ENCODE measurements at places on chromosomes 2 and 18.

- DNase-seq = no peak
Measured at GRCh38 chr2:100821911-100822265, 1.9 kb downstream of the NPAS2 start.

DNA sequence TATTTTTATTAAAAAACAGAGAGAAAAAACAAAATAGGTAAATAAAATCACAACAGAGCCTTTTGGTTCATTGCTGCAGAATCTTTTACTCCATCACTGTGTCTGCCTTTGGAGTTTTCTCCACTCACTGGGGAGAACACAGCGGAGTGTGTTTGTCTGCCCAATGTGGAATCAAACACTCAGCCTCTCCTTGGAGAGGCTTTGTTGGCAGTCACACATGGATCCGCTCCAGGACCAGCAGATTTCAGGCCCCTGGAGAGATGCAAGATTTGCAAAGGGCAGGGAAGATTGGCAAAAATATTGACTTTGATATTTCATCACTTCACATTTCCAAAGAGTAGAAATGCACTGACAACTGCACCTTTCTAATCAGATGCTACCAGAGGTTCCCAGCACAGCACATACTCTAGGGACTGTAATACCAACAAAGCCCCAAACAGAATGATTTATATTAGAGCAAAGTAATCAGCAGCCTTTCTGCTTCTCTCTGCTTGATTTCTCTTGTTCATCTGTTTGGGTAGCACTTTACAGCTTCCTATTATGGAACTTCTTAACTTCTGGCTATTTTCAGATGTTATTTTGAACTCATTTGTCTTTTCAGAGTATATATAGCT, 1898.8 kb upstream of the PIK3C3 start:
- DNase-seq = no peak

DNA sequence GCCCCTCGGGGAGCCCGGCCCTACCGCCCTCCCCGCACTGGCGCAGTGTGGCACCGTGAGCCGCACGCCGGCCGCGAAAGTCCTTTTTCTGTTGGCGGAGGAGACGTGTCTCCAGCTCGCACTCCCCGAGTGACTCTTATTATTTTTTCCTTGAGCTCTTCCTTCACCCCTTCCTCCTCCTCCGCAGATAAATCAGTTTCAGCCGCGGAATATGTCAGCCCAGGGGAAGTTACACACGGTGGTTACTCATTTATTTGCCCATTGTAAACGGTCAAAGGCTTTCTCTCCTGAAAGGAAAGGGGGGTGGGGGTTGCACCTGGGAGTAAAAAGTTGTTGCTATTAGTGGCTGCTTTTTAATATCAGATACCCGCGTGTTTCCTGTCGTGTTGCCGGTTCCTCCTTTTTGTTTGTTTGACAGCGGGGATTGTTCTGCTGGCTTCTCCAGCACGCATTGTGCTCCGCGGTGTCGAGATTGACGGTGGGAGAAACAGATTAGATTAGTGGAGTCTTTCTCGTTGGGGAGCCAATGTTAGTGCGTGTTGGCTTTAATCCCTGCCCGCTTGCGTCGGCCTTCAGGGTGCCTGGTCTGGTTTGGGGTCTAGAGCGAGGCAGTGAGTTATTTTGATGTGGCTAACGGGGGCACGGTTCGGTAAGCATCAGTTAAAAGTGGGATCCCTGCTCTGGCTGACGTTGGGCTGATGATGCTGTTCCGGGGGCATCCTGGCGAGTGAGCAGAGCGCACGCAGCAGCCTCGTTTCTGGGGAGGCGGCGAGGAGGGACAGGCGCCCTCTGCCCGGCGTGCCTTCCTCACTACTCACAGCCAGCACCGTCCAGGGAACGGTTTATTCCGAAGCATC, 1.6 kb downstream of the CRIM1 start:
- no peak for DNase-seq

GRCh38 chr18:11336241-11336640, 186.9 kb upstream of the PIEZO2 start:
- no peak for DNase-seq

- DNase-seq = no peak
Measured at GRCh38 chr2:153626676-153627075, 148.1 kb upstream of the RPRM start.

DNA sequence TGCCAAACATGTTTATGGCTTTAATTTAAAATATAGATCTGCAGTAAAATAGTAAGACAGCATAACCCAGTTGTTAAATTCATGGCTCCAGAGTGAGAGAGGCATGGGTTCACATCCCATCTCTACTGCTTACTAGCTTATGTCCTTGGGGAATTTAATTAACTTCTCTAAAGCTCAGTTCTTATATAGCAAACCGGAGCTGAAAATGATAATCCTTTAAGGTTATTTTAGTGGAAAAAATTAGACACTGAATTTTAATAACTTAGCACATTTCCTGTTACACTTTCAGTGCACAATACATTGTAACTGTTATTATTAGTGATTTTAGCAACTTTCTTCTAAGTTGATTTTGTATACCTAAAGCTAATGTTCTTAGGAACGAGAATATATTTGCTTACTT, 14.8 kb downstream of the SCN9A start:
- no peak for DNase-seq

GRCh38 chr2:211126256-211126655, 569.9 kb downstream of the CPS1 start:
- no peak for DNase-seq

All from NCI-H2029 (cell line).